ENCODE measurements at places on chromosomes 7 and 10. TPM values are rescaled to one million over a fixed set of nuclear protein-coding genes. Genes with fewer than 3 reads are reported as not detected.

Gene PITX3
- total RNA-seq, result not detected

GRCh38 chr10:102597131-102597991, 46.9 kb upstream of the TRIM8 start:
- peaks cover 38% of the 10 kb centered on the region for H3K4me1 ChIP-seq
- no peak overlapping the region for H3K4me3 ChIP-seq
- peaks cover 2% of the 10 kb centered on the region for H3K36me3 ChIP-seq
- H3K27me3 ChIP-seq, result no peaks in the 10 kb centered on the region
- no peak overlapping the region for H3K27ac ChIP-seq

Gene FBXL13
- 2.1 TPM for total RNA-seq

GRCh38 chr10:80685355-80685754, 147.7 kb downstream of the SH2D4B start:
- no peak overlapping the region for H3K27ac ChIP-seq
- H3K4me3 ChIP-seq, result no peak overlapping the region
- H3K27me3 ChIP-seq, result peaks cover 52% of the 10 kb centered on the region
- no peak for DNase-seq
- no peaks in the 10 kb centered on the region for H3K36me3 ChIP-seq

- no peaks in the 10 kb centered on the region for H3K36me3 ChIP-seq
- H3K27ac ChIP-seq, result no peak overlapping the region
- no peak for DNase-seq
- no peaks in the 10 kb centered on the region for H3K27me3 ChIP-seq
- H3K4me3 ChIP-seq, result no peak overlapping the region
Measured at GRCh38 chr7:135726276-135726788, 1.7 kb downstream of the SLC13A4 start.

- H3K27me3 ChIP-seq, result peaks cover 4% of the 10 kb centered on the region
- peak overlapping the region; percentile 98 for H3K27ac ChIP-seq
- peaks cover 36% of the 10 kb centered on the region for H3K4me1 ChIP-seq
- H3K36me3 ChIP-seq, result no peaks in the 10 kb centered on the region
Measured at GRCh38 chr7:101138213-101138870, 11.4 kb downstream of the SERPINE1 start.

DNA sequence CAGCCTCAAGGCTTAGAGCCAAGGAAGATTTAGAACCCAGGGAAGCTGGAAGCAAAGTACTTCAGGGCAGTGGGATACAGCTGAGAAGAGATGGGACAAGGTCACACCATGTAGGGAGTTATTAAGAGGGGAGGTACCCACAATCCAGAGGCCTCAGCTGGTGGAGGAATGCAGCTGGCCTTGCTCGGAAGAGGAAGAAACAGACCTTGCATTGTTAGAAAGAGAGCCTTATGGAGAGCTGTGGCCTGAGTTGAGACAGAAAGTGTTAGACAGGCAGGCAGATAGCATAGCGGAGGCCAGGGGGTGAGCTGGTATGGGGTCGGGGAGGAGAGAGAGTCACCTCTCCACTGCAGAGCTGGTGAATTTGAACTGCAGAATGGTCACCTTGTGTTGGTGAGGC, 173.1 kb downstream of the JCAD start:
- no peaks in the 10 kb centered on the region for H3K36me3 ChIP-seq
- DNase-seq, result no peak
- peaks cover 25% of the 10 kb centered on the region for H3K4me1 ChIP-seq
- H3K27ac ChIP-seq, result peak overlapping the region; percentile 92
- H3K27me3 ChIP-seq, result no peaks in the 10 kb centered on the region
- H3K4me3 ChIP-seq, result no peak overlapping the region

DNA sequence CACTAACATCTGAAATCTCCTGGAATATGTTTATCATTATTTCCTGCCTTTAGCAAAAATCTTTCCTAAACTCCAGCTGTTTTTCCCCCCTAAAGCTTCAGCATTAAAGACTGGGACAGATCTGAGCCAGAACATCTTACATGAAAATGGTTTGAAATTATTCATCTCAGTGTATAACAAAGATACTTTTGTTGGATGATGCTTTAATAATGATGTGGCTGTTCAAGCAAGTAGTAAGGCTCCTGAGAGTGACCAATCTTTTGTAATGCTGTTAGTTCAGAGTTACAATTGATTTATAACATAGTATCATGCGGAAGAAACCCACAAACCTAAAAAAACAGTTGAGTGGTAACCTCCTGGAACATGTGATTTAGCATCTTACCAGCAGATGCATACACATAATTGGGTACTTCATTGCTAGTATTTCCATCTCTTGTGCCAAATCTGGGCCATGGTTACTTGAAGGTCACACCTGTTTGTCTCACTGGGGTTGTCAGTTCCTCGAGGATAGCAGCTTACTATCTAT, 1.5 kb downstream of the BZW2 start:
- no peaks in the 10 kb centered on the region for H3K27me3 ChIP-seq
- H3K4me1 ChIP-seq, result peaks cover 57% of the 10 kb centered on the region
- no peaks in the 10 kb centered on the region for H3K36me3 ChIP-seq
- H3K4me3 ChIP-seq, result peak overlapping the region; percentile 92
- H3K27ac ChIP-seq, result no peak overlapping the region

- no peak overlapping the region for H3K4me3 ChIP-seq
- H3K4me1 ChIP-seq, result peaks cover 27% of the 10 kb centered on the region
Measured at GRCh38 chr10:1287971-1288401, 231.8 kb downstream of the WDR37 start.

DNA sequence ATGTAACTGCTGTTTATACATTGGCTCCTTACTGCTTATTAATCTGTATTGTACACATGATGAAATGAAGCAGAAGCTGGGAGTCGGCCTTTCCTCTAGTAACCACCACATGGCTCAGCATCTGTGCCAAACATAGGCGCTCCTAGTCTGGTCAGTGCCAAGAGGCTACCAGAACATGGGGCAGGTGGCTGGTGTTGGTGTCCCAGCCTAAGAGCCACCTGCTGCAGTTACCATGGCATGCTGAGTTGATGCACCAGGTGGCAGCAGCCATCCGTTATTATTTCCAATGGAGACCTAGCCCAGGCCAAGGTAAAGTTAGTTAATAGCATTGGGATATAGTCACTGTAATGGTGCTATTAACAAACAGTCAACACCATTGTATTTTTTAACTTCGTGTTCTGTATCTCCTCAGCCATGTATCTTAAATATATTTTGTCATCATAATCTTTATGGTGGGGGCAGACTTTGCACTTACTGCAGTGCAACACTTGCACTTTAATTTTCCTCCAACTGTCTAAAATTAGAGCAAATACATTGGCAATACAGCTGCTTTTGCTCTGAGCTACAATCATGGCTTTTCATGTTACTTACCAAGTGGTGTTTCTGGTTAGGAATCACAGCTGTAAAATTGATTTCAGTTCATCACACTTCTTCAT, 33.1 kb downstream of the HBP1 start:
- no peaks in the 10 kb centered on the region for H3K27me3 ChIP-seq
- no peak overlapping the region for H3K27ac ChIP-seq
- DNase-seq, result no peak
- H3K36me3 ChIP-seq, result no peaks in the 10 kb centered on the region
- no peaks in the 10 kb centered on the region for H3K4me1 ChIP-seq

DNA sequence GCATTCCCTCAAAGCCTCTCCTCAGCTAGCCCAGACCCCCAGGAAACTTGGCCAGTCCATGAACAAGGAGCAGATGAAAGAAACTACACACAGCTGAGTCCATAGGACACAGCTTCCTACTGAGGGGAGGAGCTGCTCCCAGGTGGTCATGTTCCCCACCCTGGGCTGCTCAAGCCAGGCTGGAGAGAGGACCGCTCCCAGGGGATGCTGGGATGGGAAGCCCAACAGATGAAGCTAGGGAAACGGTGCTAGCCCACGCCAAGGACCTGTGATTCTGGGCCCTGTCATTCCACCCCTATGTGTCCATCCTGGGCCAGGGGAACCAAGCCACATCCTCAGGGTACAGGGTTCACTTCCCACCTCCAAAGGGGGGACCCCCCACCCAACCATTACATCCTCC, 19.0 kb downstream of the KCNH2 start:
- H3K27me3 ChIP-seq, result no peaks in the 10 kb centered on the region
- DNase-seq, result no peak
- H3K4me1 ChIP-seq, result peaks cover 31% of the 10 kb centered on the region
- no peaks in the 10 kb centered on the region for H3K36me3 ChIP-seq
- peak overlapping the region; percentile 50 for H3K27ac ChIP-seq

DNA sequence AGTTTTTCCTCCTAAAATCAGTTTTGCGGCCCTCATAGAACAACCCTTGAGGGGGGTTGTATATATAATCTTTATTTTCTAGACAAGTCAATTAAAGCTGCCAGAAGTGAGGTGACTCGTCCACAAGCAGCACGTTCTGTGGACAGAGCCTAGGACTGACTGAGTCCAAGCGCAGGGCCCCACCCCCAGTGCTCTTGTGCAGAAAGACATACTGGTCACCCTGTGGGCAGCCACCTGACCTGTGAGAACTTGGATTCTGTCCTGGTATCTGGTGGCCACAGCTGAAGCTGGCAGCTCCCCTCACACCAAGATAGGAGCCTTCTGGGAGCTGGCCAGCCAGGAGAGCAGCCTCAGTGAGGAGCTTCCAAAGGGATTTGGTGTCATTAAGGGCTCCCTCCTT, 89.3 kb downstream of the GRK5 start:
- H3K27ac ChIP-seq, result no peak overlapping the region
- peaks cover 16% of the 10 kb centered on the region for H3K36me3 ChIP-seq
- DNase-seq, result no peak
- H3K4me3 ChIP-seq, result no peak overlapping the region

GRCh38 chr7:4226524-4226882, 455.6 kb upstream of the FOXK1 start:
- H3K36me3 ChIP-seq, result peaks cover 4% of the 10 kb centered on the region
- H3K4me3 ChIP-seq, result no peak overlapping the region
- no peak overlapping the region for H3K27ac ChIP-seq

Gene CREB5
- total RNA-seq, result 6.9 TPM

GRCh38 chr10:17905491-17905890, 46.2 kb upstream of the SLC39A12 start:
- H3K36me3 ChIP-seq, result no peaks in the 10 kb centered on the region
- H3K4me1 ChIP-seq, result no peaks in the 10 kb centered on the region
- no peak overlapping the region for H3K27ac ChIP-seq
- DNase-seq, result no peak
- no peak overlapping the region for H3K4me3 ChIP-seq

GRCh38 chr7:82289152-82289535, 154.4 kb downstream of the CACNA2D1 start:
- peaks cover 7% of the 10 kb centered on the region for H3K36me3 ChIP-seq
- DNase-seq, result no peak
- peaks cover 7% of the 10 kb centered on the region for H3K27me3 ChIP-seq

DNA sequence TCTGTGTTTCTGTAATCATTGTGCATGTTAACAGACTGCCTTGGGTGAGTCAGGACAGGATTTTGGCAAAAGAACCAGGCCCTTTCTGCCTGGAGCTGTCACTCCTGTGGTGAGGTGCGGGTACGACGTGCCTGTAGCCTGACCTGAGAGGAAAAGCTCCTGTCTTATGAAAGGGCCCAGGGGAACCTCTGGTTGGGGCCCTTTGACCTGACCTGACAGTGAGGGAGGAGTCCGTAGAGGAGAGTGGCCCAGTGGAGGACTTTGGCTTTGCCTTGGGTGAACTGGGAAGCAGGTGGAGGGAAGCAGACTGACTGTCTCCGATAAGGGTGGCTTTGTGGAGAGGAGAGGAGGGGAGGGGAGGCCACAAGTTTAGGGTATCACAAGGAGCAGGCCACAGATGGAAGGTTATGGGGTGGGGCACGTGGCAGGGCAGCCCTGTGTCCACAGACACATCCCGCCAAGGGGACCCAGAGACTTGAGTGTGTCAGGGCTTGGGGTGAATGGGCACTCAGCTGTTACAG, 6.9 kb downstream of the PFKP start:
- H3K36me3 ChIP-seq, result no peaks in the 10 kb centered on the region
- H3K27ac ChIP-seq, result no peak overlapping the region
- DNase-seq, result no peak
- peaks cover 25% of the 10 kb centered on the region for H3K27me3 ChIP-seq

DNA sequence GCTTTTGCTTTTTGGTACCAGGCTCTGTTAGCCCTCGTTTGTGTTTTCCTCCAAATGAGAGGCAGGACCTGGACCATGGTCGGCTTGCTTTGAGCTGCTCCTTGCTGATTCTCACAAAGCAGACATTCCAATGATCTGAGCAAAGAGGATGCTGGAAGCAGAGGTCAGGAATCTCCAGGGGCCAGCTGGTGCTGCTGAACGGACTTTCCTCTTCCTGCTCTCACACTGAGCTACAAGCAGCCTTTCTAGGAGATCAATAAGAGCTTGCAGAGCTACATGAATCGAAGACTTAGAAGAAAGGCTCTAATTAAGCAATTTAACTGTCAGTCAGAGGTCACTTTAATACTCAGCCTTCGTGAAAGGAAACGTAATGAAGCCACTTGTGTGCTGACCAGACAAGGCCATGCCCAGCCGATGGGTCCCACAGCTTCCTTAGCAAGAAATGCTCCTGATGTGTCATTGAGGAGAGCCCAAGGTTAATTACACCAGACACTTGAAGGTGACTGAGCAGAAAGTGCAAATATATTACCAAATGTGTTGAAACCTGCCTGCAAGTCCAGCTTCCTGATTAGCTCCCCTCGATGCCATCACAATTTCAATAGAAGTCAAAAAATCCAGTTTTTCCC, 151.3 kb upstream of the RSU1 start:
- H3K27ac ChIP-seq, result peak overlapping the region; percentile 98

Gene LEP
- total RNA-seq, result not detected

Gene MRPS33
- 48.6 TPM for total RNA-seq

GRCh38 chr7:67983486-67983885, 986.9 kb downstream of the TYW1 start:
- H3K27me3 ChIP-seq, result peaks cover 16% of the 10 kb centered on the region
- H3K27ac ChIP-seq, result no peak overlapping the region
- H3K4me1 ChIP-seq, result no peaks in the 10 kb centered on the region
- H3K36me3 ChIP-seq, result no peaks in the 10 kb centered on the region
- no peak overlapping the region for H3K4me3 ChIP-seq
- no peak for DNase-seq

DNA sequence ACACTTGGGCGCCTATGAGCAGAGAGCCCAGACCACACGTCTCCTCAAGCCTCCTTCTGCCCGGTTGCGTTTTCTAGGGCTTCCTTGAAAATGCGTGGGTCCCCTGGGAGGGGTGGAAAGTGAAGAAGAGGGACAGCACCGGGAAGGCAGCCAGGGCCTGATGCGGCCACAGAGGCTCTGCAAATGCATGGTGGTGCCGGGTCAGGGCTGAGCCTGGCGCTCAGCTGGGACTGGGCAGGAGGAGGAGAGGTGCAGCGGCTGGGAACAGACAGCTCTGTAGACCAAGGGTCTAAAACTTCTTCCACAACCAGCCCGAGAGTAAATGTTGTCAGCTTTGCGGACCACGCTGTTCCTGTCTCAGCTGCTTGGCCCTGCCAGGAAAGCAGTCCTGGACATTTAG, 1.6 kb downstream of the DPYSL4 start:
- peaks cover 23% of the 10 kb centered on the region for H3K4me1 ChIP-seq
- no peak for DNase-seq
- H3K27ac ChIP-seq, result no peak overlapping the region
- peaks cover 40% of the 10 kb centered on the region for H3K27me3 ChIP-seq
- H3K4me3 ChIP-seq, result peak overlapping the region; percentile 84

Gene LIPJ
- not detected for total RNA-seq

Gene TAS2R41
- not detected for total RNA-seq
